ENCODE measurements at places on chromosomes 11 and 22.

DNA sequence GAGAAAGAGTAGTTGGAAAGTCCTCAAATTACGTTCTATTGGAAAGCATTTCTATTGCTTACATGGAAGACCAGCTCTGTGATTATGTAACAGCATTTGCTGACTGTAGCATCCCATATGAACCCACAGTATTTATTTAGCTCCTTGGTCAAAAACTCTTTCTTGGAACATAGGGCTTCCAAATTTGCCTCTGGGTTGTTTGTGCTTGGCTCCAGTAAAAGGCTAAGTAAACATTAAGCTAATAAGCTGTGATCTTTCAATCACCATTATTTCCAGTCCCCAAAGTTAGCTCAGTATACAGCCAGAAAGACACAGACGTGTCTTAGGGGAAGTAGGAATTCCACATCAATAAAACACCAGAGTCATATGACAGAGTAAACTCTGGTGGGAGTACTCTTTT, 668.8 kb downstream of the DLG2 start:
- no peak for DNase-seq

- DNase-seq = no peak
Observed at GRCh38 chr11:12728417-12728816, 54.2 kb downstream of the TEAD1 start.

DNA sequence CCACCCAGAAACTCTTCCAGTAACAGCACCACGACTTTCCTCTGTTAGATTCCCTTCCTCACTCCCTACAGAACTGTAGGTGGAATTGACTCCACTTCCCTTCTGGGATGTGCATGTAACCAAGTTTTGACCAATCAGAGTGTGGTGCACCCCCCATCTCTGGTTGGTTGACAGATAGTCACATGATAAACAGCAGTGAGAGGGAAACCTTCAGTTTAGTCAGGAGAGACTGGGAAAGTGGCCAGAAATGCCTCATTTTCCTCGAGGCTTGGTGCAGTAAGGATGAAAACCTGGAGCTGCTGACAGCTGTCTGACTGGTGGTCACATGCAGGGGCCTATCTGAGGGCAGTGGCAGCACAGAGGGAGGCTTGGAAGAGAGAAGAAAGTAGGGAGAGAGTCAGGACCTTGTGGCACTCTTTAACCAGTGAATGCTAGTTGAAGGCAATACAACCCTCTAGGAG, 67.3 kb upstream of the GRK3 start:
- no peak for DNase-seq

GRCh38 chr11:95780544-95780943, 9.0 kb downstream of the FAM76B start:
- DNase-seq = no peak

DNA sequence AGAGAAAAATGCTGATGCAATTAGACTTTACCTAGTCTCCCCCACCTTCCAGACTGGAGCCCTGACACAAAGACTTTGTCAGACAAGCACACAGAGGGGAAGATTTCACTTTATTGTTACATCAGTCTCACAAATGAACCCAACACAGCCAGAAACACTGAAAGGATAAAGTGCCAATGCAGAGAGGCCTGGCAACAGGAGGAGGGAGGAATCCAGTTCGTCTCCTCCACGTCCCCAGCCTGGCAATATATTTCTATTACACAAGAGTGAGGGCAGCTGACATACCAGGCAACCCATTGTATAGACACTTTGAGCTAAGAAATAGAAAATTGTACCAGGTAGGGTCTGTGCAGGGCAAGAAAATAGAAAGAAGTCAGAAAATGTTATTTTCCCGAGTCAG, 16.2 kb upstream of the TMEM9B start:
- DNase-seq = no peak

DNA sequence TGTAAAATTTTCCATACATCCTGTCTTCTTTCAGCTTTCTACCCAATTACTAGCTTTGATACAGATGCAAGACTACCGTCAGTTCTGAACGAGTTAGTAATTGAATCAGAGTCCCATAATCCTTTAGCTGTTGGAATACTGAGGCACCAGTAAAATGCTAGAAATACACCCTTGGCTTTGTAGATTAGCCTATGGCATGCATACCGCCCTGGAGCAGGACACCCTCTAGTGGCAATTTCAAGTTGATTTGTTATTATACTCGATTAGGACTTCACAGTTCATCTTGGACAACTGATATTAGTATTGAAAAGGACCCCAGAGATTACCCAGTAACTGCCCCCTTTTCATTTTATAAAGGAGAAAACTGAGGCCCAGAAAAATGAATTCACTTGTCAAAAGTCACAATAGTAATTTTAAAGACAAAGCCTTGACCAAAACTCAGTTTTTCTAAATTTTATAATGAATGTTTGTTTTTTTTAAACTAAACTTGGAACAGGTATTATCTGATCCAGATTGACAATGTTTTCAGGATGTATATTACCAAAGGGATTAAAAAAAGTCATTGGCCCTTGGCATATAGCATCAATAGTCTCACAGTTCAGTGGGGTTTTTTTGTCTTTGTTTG, 72.6 kb downstream of the HIPK3 start:
- no peak for DNase-seq

DNA sequence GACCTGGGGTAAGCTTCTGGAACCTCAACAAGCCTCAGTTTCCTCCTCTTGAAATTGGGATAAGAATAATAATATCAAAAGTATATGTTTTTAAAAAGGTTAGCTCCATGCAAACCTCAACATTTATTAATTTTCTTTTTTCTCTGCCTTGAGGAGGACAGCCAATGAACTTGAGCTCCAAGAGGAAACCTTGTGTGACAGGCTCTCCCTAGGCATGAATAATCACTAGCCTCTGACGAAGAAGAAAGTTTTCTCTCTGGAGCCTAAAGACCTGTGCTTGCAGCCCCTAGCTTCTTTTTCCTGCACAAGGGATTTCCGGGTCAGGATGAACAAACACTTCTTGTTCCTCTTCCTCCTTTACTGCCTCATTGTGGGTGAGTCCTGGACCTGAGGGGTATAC, at the start of gene PATE3:
Gene PATE3, plus strand, starts transcription at position 301 of the 400 bp plus-strand sequence. Its CDS starts 25 bp downstream, at position 326.
- DNase-seq = no peak

DNA sequence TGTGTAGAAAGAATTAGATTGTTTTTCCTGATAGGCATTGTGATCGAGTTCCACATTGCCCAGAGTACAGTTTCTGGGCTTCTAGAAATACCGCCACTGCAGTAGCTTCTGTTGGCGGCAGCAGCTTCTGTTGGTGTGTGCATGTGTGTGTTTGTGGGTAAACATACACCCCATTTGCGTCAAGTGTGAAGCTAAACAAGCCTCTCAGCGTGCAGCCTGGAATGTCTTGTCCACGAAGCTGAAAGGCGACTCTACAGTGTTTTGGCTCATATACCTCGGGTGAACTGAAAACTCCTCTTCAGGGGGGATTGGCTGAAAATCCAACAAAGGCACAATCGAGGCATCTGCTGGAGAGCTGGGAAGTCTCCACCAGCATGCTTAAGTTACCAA, 112.0 kb upstream of the E2F8 start:
- DNase-seq = no peak

- DNase-seq = no peak
Observed at GRCh38 chr22:42962295-42963230, 52.4 kb downstream of the PACSIN2 start.

DNA sequence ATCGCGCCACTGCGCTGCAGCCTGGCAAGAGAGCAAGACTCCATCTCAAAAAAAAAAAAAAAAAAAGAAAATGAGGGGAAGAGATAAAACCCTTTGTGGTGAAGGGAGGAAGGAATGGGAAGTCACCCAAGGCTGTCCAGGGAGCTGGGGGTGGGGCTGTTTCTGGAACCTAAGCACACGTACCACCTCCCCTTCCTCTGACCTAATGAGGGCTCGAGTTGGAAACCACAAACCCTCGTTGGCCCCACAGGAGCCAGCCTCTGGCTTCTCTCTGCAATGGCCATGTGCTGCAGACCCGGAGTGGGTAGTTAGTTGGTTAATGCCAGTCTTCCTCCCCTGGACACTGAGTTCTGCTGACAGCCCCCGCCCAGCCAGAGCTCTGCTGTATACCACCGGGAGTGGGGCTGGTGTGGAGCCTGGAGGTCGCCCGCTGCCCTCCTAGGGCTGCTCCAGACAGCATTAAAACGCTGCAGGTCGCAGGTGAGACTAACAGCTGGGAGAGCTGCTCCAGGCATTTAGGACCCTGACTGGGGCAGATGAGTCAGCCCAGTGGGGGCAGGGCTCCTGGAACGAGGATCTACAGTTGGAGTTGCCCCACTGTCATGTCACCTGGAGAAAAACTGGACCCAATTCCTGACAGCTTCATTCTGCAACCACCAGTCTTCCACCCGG, at the start of gene LGALS12:
Gene LGALS12, plus strand, starts transcription at position 228 of the 672 bp plus-strand sequence. Its CDS starts 375 bp downstream, at position 603.
- DNase-seq = no peak
